Fibroblast of skin of back (primary cell): ENCODE measurements at places on chromosomes 5 and 9.

DNA sequence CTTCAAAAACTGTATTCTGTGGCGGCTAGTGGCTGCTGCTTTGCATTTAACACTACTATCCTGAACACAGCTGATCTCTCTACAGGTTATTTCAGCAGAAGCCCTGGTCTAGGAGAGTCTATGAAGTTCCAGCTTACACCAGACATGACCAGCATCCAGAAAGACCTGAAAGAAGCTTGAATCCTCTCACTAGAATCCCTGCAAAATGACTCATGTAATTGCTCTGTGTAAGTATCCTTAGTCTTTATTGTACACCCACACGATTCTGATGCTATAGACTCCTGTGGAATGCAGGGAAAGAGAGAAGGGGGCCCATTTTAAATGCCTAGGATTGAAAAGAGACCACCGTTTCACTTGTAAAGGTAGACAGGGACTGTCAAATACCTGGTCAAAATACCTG is 859 bp upstream of the GRIA1 start:
- DNase-seq = peak; percentile 38

- DNase-seq = peak; percentile 16
Observed at GRCh38 chr9:126722922-126723806, 81.7 kb upstream of the ZBTB43 start.

- DNase-seq = peak; percentile 68
Observed at GRCh38 chr5:139660105-139660922, 12.2 kb downstream of the CXXC5 start.

- no peak for DNase-seq
Observed at GRCh38 chr5:9834871-9835770, 205.0 kb upstream of the TAS2R1 start.

DNA sequence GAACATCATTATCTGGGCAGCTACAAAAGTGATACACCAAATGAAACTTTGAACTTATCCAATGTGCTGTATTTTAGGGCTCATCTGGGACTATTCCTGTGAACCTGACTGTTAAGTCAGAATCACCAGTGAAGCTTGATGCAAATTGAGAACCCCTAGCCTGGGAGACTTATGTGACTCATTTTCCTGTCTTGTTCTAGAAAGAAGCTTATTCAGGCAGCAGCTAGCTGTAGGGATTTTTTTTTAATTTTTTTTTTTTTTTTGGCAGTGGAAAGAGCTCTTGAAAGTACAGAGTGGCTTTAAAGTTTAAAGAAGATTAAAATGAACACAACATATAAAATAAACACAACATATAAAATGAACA is 81.1 kb upstream of the TNFAIP8 start:
- DNase-seq = peak; percentile 79

- DNase-seq = no peak
Observed at GRCh38 chr5:178421699-178422399, 168.3 kb downstream of the COL23A1 start.
